ENCODE measurements at places on chromosomes 3 and 15. TPM values are rescaled to one million over a fixed set of nuclear protein-coding genes. Genes with fewer than 3 reads are reported as not detected.

SEMA6D gene
- not detected for total RNA-seq

ECE2 gene
- total RNA-seq = not detected

CDHR4 gene
- total RNA-seq = not detected

B3GALNT1 gene
- total RNA-seq = 0.73 TPM

TRPM7 gene
- total RNA-seq = 65.3 TPM

CFAP92 gene
- total RNA-seq = 0.38 TPM

TICRR gene
- 0.12 TPM for total RNA-seq

SPCS1 gene
- total RNA-seq = 94.7 TPM

TNFSF10 gene
- 65.6 TPM for total RNA-seq
